Naive thymus-derived CD8-positive, alpha-beta T cell (primary cell): ENCODE measurements at places on chromosomes 13 and 19. TPM values are rescaled to one million over a fixed set of nuclear protein-coding genes. Genes with fewer than 3 reads are reported as not detected.

MEGF8 gene
- 10.2 TPM for total RNA-seq

SYDE1 gene
- total RNA-seq, result 0.60 TPM

PGLYRP2 gene
- total RNA-seq, result 0.70 TPM

DLL3 gene
- total RNA-seq, result 0.36 TPM

F7 gene
- 0.14 TPM for total RNA-seq

SIGLECL1 gene
- total RNA-seq, result not detected

HIPK4 gene
- total RNA-seq, result 0.19 TPM

BCAM gene
- total RNA-seq, result not detected

PSG6 gene
- not detected for total RNA-seq

C19orf33 gene
- total RNA-seq, result 1.2 TPM

BST2 gene
- 45.0 TPM for total RNA-seq

OLFM4 gene
- total RNA-seq, result not detected

AMER2 gene
- total RNA-seq, result not detected

PTH2 gene
- total RNA-seq, result not detected

CGB8 gene
- not detected for total RNA-seq

ZNF586 gene
- 46.6 TPM for total RNA-seq

KIR3DL1 gene
- not detected for total RNA-seq

MTRF1 gene
- 44.2 TPM for total RNA-seq

KANK3 gene
- 1.4 TPM for total RNA-seq

ZNF544 gene
- total RNA-seq, result 60.1 TPM

USE1 gene
- 49.7 TPM for total RNA-seq

EDNRB gene
- not detected for total RNA-seq

ATXN8OS gene
- not detected for total RNA-seq
